ENCODE measurements at places on chromosomes 6 and 20.

GRCh38 chr20:10501402-10501801, 66.3 kb downstream of the SLX4IP start:
- DNase-seq, result peak; percentile 27

- no peak for DNase-seq
Observed at GRCh38 chr20:46273717-46274116, 34.6 kb downstream of the CDH22 start.

- no peak for DNase-seq
Observed at GRCh38 chr20:37366743-37367142, 20.8 kb downstream of the SRC start.

DNA sequence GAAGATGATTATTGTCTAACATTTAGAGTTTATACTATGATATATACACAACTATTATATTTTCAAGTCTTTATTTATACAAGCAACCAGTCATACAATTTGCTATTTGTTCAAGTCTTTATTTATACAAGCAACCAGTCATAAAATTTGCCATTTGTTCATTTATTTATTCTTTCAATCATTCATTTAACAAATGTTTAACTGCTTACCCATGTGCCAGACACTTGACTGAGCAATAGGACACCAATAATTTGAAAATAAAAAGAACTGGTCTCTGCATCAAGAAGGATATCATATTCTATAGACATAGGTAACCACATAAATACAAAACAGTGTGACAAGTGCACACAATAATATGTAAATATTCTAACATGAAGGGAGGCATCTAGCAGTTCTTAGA, 20.3 kb downstream of the GRIK2 start:
- DNase-seq, result no peak

All from activated effector memory CD4-positive, alpha-beta T cell treated with Interleukin-2 at 50 U/mL for 16 hours (primary cell).